ENCODE measurements at places on chromosomes 1 and 21.
A peak's percentile ranks its signal among the peaks of the same experiment; 100 is the strongest.

- no peak for DNase-seq
Measured at GRCh38 chr1:166980818-166981217, 5.5 kb upstream of the ILDR2 start.

GRCh38 chr1:17616731-17617279 lies 77.3 kb downstream of the ARHGEF10L start:
- no peak for DNase-seq

DNA sequence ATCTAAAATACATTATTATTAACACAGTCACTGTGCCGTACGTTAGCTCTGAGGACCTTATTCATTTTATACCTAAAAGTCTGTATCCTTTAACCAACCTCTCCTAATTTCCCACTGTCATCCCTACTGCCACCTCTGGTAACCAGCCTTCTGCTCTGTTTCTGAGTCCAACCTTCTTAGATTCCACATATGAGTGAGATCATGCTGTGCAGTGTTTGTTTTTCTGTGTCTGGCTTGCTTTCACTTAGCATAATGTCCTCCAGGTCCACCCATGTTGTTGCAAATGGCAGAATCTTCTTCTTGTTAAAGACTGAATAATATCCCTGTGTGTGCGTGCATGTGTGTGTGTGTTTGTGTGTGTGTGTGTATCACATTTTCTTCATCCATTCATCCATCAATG lies 64.2 kb downstream of the ETS2 start:
- DNase-seq: no peak

- DNase-seq: no peak
Measured at GRCh38 chr1:100481303-100481702, 56.6 kb upstream of the GPR88 start.

GRCh38 chr1:243475966-243476365 lies 220.1 kb downstream of the SDCCAG8 start:
- DNase-seq: no peak

GRCh38 chr1:22691031-22691753 lies 19.4 kb upstream of the EPHB2 start:
- no peak for DNase-seq

DNA sequence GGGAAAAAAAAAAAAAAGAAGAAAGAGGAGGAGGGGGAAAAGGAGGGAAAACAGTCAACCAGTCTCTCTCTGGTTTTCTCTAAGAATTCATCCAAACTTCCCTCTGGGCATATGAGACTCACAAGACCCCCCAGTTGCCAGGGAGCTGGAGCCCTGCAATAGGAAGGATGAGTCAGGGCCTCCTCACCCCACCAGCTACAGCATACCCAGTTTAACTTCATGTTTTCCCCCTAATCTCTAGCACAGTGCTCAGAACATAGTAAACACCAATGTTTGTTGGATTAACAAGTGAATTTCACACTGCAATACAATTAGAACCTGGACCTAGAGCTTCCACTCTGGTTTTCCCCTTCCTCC lies 7.8 kb downstream of the F11R start:
- no peak for DNase-seq

DNA sequence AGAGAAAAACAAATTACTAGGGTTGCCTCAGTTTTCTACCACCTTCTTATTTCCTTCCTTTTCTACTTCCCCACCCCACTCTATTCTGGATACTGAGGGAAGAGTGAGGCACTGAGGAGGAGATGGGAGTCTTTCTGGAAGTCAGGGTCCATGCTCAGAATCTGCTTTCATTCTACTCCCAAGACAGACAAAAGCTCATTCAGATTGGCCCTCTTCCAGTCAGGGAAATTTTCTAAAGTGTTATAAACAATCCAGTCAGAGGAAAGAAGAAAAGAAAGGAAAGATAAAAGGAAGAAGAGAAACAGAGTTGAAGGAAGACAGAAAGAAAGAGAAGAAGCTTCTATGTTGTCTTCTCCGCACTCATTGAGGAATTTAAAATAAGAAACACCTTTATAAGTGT lies 228.6 kb downstream of the COP1 start:
- DNase-seq: no peak

GRCh38 chr1:92701147-92701546 lies 83.8 kb downstream of the EVI5 start:
- DNase-seq: no peak

DNA sequence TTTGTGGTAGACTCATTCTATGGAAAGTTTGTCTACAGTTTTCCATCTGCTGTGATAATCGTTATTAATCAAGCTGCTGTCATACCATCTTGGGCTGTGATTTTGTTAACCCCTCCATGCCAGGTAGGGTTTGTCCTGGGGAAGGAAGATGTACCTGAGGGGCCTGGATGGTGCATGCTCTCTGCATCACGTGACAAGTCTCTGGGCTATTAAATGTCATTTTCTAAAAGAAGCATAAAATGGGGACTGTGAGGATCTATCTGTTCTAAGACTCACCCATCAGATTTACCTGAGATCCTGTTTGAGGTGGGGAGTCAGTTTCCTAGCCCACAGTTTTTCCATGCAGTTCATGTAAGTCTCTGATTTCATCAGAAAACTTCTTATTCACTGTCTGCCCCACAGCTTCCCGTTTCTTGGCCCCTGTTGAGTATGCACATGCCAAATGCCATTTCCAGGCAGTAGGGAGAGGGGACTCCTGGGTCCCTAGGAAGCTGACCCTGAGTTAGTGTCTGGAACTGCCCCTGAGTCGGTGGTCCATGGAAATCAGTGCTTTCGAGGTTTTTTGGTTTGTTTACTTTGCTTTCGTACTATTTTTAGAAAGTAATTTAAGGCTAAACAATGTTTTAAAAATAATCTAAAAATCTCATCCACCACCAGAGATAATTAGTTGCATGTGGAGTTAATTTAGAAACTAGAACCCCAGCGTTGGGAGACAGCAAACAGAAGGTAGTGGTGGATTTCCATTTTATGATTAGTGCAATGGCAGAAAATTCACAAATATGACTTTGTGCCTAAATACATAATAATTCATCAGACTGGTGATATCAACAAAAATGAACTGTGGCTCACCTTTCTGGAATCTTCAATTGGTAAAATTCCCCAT lies 46.7 kb downstream of the ZBTB18 start:
- DNase-seq: no peak

DNA sequence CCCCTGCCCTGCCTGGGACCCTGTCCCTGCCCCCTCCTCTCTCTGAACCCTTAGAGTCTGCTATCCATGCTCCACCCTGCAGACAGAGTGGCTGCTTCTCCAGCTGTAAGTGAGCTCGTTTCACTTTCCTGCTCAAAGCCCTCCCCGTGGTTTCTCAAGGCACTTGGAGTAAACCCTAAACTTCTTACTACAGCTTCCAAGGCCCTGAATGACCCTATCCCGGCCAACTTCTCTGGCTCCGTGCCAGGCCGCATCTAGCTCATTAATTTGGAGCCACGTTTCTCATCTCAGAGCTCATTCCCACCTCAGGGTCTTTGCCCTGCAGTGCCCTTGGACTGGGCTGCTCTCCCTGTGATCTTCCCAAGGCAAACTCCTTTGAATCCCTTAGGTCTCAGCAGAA lies 235.1 kb upstream of the RUNX1 start:
- no peak for DNase-seq

GRCh38 chr1:9984253-9984652 lies 12.8 kb upstream of the RBP7 start:
- no peak for DNase-seq

DNA sequence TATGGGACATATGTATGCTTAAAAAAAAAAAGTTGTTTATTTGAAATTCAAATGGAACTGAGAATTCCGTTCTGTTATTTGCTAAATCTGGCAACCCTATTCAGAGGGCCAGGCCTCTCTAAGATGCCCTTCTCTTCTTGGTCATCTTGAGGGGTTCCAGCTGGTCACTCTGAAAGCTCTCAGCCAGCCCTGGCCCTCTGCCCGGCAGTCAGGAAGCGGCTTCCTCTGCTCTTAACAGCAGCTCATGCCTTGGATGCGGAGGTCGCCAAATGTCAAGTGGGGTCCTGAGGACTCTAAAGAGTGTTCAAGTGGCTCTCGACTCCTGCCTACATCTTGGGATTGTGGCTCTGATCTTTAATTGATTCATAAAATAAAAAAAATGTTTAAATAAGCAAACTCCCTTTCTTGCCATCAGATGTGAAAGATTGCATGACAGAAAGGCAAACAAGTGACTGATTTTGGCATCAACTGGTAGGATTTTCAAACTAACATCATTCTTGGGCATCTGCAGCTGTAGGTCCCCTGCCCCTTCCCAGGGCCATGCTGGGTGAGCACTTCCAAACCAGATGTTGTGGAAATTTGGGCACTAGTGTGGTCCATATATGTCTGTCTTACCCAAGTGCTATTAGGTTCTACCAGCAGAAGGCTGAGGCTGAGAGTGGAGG lies 130.8 kb downstream of the PRDM2 start:
- DNase-seq: no peak

- DNase-seq: no peak
Measured at GRCh38 chr1:103917795-103918194, 168.1 kb downstream of the AMY1C start.

GRCh38 chr1:197619008-197619640 lies 156.2 kb downstream of the DENND1B start:
- DNase-seq: no peak

GRCh38 chr1:92736395-92736794 lies 48.5 kb downstream of the EVI5 start:
- DNase-seq: no peak

DNA sequence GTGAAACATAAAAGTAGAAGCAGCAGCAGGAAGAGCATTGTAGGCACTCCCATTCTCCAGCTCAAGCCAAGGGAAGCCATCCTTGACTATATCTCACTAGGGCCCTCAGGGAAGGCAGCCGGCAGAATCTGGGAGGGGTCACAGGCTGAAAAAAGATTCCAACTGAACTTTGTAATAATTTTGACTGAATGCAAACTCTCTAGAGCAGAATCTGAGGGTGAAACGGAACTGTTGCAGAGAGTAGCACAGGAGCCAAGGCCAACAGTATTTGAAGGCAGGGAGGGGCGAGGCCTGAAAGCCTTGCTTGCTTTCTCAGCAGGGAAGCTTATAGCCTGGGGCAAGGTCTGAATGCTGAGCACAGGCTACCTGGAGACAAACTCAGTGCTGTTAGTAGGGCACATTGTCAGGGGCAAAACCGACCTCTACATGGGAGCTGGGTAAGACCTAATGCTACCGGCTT lies 180.6 kb downstream of the COL24A1 start:
- no peak for DNase-seq

- no peak for DNase-seq
Measured at GRCh38 chr1:8025061-8025670, 943 bp downstream of the ERRFI1 start.

DNA sequence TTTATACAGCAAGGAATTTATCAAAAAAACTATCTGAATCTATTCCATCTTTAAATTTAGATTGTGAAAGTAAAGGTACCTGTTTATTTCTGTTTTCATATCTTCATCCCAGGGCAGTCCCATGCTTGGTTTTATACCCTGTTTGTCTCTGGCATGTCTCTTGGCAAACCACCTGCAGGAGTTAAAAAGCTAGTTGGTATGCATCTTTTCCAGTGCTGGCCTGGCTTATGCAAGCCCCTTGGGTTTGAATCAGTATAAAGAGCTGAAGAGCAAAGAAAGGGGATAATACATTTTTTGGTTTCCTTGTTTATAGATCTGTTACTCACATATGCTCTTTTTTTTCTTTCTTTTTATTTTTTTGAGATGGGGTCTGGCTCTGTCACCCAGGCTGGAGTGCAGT lies 37.8 kb downstream of the LRRC8C start:
- no peak for DNase-seq

GRCh38 chr21:46017695-46018094 lies 36.1 kb downstream of the COL6A1 start:
- DNase-seq: no peak

DNA sequence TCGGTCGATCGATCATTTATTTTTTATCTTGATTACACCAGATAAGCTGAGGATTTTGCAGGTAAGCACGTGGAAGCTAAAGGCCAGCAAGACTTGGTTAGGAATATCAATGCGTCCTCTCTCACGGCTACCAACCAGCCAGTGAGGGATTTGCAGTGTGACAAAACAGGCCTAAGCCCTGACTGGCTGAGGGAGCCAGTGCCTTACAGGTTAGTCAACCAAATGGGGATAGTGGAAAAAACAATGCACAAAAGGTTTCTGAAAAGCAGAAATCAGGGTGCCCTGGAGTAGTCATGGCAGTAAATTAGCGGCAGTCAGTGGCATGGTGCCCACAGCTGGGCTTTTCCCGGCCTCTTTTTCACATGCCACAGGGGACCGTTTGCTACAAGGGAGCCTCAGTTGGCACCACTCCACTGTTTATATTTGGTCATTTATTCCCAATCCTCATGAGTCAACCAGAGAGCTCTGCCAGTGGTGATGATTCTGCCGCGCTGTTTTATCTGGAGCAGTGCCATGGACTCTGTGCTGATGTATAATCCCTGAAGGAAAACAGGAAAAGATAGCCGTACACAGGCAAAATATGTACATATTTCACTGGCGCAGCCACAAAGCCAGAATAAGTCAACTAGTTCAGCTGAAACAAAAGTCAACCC lies 167.6 kb downstream of the RHOU start:
- peak; percentile 89 for DNase-seq

DNA sequence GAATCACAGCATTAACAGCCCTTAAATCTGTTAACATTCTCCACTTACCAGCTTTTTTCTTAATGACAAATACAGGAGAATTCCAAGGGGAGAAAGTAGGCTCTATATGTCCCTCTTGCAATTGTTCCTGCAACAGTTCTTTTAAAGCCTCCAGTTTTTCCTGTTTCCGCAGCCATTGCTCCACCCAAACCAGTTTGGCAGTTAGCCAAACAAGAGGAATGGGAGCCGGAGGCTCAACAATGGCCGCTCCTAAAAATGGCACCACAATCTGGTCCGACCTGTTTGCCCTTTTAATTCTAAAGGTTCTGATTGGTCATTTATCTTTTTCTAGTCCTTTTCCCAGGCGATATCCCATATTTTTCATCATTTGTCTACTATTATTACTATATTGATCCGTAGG lies 14.0 kb upstream of the L1TD1 start:
- no peak for DNase-seq

GRCh38 chr1:218266356-218266755 lies 18.7 kb upstream of the RRP15 start:
- no peak for DNase-seq

DNA sequence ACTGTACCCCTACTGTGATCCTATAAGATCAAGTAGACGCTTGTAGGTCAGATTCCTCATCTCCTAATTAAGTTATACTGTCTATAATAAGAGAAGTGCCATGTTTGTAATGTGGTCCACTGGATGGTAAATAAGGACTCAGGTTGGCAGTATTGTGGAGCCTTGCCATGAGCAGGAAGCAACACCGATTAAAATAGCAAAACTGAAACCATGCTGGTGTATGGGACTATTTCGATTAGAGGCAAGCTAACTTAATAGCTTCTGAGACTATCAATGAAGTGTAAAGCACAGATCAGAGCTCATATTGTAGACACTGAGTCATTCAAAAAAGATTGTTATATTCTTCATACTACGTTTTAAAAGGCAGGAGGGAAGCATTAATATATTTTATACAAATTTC lies 348.8 kb downstream of the HHAT start:
- no peak for DNase-seq

DNA sequence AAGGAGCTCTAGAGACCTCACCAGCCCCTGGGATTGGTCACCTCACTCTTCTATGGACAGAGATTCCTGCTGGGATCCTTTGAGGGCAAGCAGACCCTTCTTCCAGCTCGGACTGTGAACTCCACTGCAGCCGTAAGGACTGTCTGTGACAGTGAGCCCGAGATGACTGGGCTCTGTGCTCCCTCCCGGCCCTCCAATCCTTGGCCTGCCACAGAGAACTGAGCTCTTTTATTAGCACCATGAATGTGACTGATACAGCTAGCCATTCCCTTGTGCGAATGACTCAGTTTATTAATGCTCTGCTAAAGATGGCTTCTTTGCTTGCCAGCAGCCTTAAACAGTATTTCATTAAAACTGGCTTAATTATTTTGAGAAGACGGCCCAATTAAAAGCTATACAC lies 194.6 kb upstream of the LMO4 start:
- DNase-seq: no peak

- DNase-seq: no peak
Measured at GRCh38 chr21:14903172-14903865, 161.5 kb downstream of the NRIP1 start.

Measured in Panc1 (cell line).